ENCODE measurements at places on chromosomes 6 and 20.

DNA sequence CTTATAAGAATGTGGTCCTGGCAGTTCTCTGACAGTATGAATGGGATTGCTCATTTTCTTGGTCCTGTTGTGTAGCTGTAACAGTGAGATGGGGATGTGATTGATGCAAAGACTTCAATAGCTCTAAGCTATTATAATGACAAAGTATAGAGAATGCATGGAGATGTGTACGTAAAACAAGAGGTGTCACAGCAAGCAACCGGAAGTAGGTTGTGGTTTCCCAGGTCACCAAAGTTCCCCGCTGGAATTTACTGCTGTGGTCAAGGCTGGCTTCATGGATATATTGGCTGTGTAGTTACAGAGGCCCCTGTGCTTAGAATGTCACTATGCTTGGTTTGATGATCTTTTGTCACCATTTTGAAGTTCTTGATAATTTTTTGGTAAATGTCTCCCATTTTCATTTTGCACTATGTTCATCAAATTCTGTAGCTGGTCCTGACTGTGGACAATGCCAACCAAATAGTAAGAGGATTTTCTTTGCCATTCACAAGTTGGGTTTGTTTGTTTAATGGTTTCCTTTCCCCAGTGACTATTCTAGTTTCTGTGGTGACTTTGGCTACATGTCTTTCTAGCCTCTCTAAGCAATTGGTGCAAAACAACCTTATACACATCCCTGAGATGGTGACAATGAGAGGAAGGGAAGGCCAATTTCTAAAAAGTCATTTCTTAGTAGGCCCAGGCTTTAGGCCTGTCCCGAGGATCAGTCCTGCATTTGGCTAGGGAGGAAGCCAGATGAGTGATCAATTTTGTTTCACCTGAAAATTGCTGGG is 10.5 kb downstream of the DNAH8 start:
- DNase-seq: no peak

- DNase-seq: no peak
Measured at GRCh38 chr6:121573481-121573880, 138.0 kb downstream of the GJA1 start.

DNA sequence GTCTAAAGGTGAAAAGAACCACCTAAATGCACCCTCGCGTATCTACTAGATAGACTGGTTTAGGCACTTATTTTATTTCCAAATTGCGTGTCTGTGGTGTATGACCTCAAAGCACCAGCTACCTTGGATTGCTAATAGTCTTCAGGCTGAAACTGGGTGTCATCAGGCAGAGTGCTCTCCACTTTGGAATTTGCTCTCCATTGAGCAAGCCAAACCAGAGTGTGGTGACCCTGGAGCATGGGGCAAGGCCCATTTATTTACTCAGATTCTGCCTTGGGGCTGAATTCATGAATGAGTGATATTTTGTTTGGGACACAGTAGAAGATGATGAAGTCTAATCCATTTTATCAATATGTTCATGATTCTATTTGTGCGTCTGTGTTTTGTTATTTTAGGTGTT is 812.8 kb upstream of the SLC35B3 start:
- DNase-seq: no peak

DNA sequence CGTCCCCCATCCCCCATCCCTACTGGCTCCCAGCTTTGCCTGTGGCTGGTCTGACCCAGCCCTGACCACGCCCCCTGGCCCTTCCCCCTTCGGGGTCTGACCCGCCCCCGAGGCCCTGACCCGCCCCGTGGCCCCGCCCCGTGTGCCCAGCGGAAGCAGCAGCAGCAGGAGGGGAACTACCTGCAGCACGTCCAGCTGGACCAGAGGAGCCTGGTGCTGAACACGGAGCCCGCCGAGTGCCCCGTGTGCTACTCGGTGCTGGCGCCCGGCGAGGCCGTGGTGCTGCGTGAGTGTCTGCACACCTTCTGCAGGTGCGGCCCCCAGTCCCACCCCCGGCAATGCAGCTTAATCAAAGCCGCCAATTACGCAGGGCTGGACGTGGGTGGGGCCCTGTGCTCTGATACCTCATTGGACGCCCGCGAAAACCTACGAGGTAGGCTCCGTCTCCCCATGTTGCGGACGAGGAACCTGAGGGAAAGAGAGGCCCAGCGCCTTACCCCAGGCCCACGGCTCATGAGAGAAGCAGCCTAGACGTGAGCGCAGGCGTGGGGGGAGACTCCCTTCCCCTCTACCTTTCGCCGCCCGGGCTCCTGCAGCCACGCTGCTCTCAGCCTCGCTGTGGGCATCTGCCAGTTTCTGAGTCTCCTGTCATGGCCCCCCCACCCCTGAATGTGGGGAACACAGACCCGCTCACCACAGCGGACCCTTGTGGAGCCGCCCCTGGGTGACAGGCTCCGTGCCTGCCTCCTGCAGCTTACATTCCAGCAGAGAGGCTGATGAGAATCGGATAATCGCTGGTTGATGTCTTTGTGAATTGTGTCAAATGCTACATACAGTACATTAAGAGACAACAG is 12.8 kb downstream of the RBCK1 start:
- DNase-seq: no peak

DNA sequence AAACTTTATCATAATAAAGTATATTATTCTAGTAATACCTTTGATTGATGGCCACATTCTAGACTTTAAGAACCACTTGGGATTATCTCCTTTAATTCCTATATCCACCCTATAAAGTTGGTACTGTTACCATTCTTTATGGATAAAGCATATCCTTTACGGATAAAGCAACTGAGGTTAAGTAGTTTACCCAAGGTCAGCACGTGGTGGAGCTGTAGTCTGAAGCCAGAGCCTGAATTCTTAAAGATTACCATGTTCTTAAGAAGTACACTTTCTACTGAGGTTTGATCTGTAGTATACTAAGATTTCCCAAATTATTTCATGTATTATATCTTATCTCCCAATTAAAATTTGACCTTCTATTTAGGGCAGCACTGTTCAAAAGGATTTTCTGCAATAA is 3.0 kb upstream of the NCOA7 start:
- no peak for DNase-seq

GRCh38 chr20:59817846-59818615 is 115.4 kb downstream of the SYCP2 start:
- DNase-seq: no peak

GRCh38 chr6:166770216-166771116 is 143.4 kb upstream of the RPS6KA2 start:
- DNase-seq: no peak

- no peak for DNase-seq
Measured at GRCh38 chr6:19632230-19632629, 204.9 kb upstream of the ID4 start.

DNA sequence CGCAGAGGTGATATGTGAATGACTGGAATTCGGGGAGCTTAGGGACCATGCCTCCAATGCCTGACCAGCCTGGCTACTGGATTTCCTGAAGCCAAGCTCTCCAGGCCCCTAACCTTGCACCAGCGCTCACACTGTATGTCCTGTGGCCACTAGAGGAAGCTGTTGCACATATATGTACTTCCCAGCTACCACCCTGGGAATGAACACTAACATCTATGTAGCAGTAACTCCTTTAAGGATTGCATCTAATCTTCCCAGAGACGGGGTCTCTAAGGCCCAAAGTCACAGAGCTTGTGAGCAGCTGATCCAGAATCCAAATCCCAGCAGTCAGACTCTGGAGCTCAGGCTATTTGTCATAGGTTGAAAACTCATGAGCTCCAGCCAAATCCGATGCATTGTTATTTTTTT is 20.4 kb upstream of the BPIFB1 start:
- no peak for DNase-seq

GRCh38 chr6:136216503-136217401 is 33.4 kb downstream of the MTFR2 start:
- DNase-seq: no peak

GRCh38 chr20:37327748-37328147 is 18.2 kb upstream of the SRC start:
- no peak for DNase-seq

GRCh38 chr20:37354210-37355195 is 8.6 kb downstream of the SRC start:
- DNase-seq: no peak

DNA sequence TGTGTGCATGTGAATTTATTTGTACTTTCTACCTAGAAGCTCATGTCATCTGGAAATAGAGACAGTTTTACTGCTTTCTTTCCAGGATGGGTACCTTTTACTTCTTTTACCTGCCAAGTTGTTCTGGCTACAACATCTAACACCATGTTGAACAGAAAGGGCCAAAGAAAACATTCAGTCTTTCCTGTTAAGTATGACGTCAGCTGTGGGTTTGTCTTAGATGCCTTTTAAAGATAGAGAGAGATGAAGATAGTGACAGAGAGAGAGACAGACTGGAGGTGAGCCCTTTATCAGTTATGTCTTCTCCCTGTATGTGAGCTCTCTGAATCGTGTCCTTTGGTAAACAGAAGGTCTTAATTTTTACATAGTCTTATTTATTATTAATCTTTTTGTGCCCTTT is 3.4 kb upstream of the DACT2 start:
- DNase-seq: no peak

DNA sequence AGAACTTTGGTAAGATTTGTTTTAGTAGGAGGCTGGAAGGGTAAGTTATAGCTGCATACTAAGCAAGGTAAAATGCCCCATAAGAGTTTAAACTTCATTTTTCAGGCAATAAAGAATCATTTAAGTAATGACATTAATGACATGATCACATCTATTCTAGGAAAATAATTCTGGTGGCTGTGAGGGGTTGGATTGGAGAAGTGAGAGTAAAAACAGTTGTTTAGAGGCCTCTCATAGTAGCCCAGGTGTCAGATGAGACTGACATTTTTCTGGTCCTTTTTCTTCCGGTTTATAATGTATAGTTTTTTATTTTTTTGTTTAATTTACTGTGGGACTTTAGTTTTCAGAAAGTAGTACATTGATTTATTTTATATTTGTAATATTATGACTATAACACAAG is 40.8 kb downstream of the ITCH start:
- peak; percentile 52 for DNase-seq

- no peak for DNase-seq
Measured at GRCh38 chr6:133227344-133227743, 13.8 kb upstream of the EYA4 start.

All from B cell (primary cell).